Activated CD4-positive, alpha-beta memory T cell treated with anti-CD3 and anti-CD28 coated beads, Interleukin-2, amount 10 ng/mL, durations not matched to agents 7 days and 5 days (primary cell): ENCODE measurements at places on chromosomes 3 and 15.

- H3K27ac ChIP-seq, result peak overlapping the region; percentile 66
- H3K27me3 ChIP-seq, result no peaks in the 10 kb centered on the region
- no peak overlapping the region for H3K4me3 ChIP-seq
- peaks cover 23% of the 10 kb centered on the region for H3K4me1 ChIP-seq
- DNase-seq, result no peak
Measured at GRCh38 chr15:99683000-99683670, 50.1 kb downstream of the LYSMD4 start.

DNA sequence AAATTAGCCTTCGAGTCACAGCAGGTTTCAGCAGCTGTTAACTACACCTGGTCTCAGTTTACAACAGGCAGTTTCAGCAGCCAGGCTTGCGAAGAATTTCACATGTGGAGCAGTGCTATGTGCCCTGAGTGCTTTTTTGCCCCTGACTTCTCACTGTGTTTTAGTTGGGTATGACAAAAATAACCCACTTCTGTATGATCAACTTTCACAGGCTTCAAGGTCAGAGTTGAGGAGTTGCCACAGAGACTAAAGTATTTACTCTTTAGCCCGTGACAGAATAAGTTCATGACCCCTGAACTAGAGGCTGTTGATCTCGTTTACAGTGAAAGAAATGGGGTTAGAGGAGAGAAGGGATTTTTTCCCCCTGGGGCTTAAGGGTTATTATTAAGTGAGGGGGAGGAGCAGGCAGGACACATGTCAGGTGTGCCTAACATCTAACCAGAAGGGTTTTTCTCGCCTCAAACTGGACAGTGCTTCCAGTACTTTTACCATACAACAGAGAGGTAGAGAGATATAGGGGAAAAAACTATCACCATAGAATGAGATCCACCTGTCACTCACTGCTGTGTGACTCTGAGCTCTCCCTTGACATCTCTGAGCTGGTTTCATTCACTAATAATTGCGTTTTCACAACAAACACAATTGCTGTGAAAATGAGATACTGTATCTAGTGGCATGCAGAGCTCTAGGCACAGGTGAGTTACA is 14.0 kb upstream of the TOPBP1 start:
- no peak overlapping the region for H3K4me3 ChIP-seq
- no peak for DNase-seq
- no peaks in the 10 kb centered on the region for H3K36me3 ChIP-seq
- H3K27ac ChIP-seq, result no peak overlapping the region
- peaks cover 2% of the 10 kb centered on the region for H3K4me1 ChIP-seq

GRCh38 chr15:95822961-95823360 is 507.5 kb upstream of the NR2F2 start:
- H3K27me3 ChIP-seq, result no peaks in the 10 kb centered on the region
- no peaks in the 10 kb centered on the region for H3K36me3 ChIP-seq
- no peaks in the 10 kb centered on the region for H3K4me1 ChIP-seq
- H3K27ac ChIP-seq, result no peak overlapping the region
- DNase-seq, result no peak
- no peak overlapping the region for H3K4me3 ChIP-seq

DNA sequence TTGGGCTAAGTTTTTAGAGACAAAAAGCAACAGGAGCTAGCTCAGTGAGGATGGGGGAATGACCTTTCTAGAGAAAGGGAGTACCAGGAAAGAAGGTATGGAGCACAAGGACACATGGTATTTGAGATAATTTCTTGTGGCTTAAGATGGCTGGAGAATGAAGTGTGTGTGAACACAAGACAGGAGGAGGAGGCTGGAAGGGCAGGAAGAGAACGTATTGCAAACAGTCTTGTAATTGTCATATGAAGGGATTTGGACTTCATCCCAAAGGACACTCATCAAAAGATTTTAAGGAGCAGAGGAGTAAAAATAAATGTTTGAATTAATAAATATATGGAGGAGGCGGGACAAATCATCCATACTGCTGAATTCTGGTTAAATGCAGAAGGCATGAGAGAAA is 268.6 kb upstream of the NR2E3 start:
- no peaks in the 10 kb centered on the region for H3K36me3 ChIP-seq
- DNase-seq, result no peak
- H3K4me1 ChIP-seq, result no peaks in the 10 kb centered on the region
- H3K27ac ChIP-seq, result no peak overlapping the region
- no peak overlapping the region for H3K4me3 ChIP-seq

DNA sequence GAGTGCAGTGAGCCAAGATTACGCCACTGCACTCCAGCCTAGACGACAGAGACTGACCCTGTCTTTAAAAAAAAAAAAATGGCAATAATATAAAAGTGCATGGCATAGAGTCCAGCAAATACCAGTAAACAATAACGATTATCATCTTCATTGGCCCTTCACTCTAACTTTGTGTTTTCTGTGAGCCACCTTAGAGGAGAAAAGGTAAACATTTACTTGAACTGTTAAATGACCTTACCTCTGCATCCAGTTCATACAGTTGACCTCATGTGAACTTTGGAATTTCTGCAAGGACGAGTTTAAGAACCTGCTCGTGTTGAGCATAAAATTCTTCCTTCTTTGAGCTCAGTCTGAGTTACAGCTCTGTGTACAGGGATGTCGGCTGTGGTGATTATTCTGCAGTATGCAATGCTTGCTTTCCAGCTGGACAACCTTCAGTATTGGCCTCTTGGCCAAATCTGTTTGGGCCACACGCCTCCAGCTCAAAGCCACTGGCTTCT is 56.6 kb downstream of the RLBP1 start:
- H3K27ac ChIP-seq, result no peak overlapping the region
- H3K4me1 ChIP-seq, result peaks cover 13% of the 10 kb centered on the region
- H3K36me3 ChIP-seq, result peaks cover 13% of the 10 kb centered on the region
- no peak overlapping the region for H3K4me3 ChIP-seq
- no peaks in the 10 kb centered on the region for H3K27me3 ChIP-seq

- no peak for DNase-seq
- H3K4me1 ChIP-seq, result no peaks in the 10 kb centered on the region
- no peak overlapping the region for H3K4me3 ChIP-seq
- peaks cover 2% of the 10 kb centered on the region for H3K27me3 ChIP-seq
- no peaks in the 10 kb centered on the region for H3K36me3 ChIP-seq
- no peak overlapping the region for H3K27ac ChIP-seq
Measured at GRCh38 chr15:88323976-88324740, 67.6 kb upstream of the NTRK3 start.

GRCh38 chr3:48429317-48429959 is 448 bp downstream of the PLXNB1 start:
- peak; percentile 54 for DNase-seq
- peaks cover 28% of the 10 kb centered on the region for H3K36me3 ChIP-seq
- peak overlapping the region; percentile 63 for H3K4me3 ChIP-seq
- H3K4me1 ChIP-seq, result peaks cover 21% of the 10 kb centered on the region
- H3K27ac ChIP-seq, result no peak overlapping the region
- peaks cover 18% of the 10 kb centered on the region for H3K27me3 ChIP-seq

DNA sequence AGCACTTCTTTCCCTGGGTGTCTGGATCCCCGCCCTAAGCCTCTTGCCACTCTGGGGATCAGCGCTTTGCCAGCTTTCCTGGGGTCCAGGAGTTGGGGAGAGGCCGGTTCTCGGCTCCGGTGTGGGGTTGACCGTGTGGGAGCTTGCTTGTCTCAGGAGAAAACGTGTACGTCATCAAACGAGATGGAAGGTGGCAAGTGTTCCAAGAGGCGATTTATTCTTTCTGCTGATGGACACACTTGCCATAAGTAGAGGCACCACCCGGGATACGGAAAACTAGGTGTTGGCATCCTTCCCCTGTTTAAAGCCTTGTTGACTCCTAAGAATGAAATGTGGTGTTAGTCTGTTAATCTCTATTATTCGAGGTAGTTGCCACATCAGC is 295 bp downstream of the ZWILCH start:
- DNase-seq, result no peak
- H3K4me1 ChIP-seq, result peaks cover 60% of the 10 kb centered on the region

GRCh38 chr3:141178026-141178425 is 53.6 kb upstream of the PXYLP1 start:
- no peak overlapping the region for H3K27ac ChIP-seq
- DNase-seq, result no peak
- H3K4me1 ChIP-seq, result no peaks in the 10 kb centered on the region
- H3K4me3 ChIP-seq, result no peak overlapping the region
- H3K27me3 ChIP-seq, result peaks cover 17% of the 10 kb centered on the region

DNA sequence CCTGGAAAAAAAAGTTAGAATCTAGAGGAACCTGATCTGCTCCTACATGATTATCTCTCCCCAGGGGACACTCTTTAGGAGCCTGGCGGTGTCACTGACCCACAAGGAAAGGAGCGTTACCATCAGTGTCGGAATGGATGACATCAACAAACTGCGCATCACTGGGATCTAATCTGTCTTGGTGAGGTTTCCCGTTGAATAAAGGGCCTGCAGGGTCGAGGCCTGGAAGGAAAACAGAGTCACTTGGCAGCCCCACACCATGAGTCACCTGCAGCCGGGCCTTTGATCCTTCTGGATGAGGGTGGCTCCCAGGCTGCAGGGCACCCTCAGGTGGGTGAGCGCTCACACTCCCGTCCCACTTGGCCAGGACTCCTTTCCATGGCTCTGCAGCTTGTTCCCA is 25.0 kb downstream of the LIPH start:
- no peak overlapping the region for H3K27ac ChIP-seq
- no peaks in the 10 kb centered on the region for H3K36me3 ChIP-seq
- H3K4me3 ChIP-seq, result no peak overlapping the region
- DNase-seq, result no peak
- H3K27me3 ChIP-seq, result peaks cover 11% of the 10 kb centered on the region

DNA sequence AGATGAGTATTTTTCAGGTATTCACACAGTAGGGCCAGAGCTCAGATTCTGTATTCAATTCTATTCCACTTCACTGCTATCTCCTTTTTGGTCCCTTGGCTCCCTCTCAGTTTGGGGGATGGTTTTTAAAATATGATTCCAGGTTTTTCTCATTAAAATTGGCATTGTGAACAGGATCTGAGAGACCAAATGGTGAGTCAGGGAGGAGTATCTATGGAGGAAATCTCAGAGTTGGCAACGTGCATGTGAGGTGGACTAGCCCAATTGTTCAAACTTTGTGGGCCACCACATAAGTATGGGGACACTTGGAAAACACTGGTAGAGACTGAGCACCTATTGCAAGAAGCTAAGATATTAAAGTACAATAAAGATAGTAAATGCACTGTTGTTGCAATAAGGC is 53.9 kb upstream of the TTC14 start:
- H3K27ac ChIP-seq, result no peak overlapping the region
- no peaks in the 10 kb centered on the region for H3K27me3 ChIP-seq
- no peaks in the 10 kb centered on the region for H3K4me1 ChIP-seq
- H3K4me3 ChIP-seq, result no peak overlapping the region

DNA sequence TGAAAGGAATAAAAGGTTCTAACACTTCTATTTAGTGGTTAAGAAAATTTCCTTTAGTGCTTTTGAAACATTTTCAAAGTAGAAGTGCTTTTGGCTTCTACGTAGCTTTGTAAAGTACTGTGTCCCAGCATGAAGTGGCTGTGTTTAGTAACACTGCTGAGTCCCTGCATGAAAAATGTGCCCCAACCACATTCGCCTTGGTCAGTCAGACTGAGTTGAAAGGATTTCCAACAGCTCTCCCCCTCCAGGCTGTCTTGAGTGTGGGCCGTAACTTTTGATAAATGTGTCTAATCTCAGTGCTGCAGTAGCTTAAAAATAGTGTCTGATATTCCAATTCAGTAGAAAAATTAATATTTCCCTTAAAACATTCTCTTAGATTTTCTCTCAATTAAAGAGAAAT is 115.0 kb downstream of the NR1D2 start:
- DNase-seq, result no peak
- H3K4me1 ChIP-seq, result no peaks in the 10 kb centered on the region

DNA sequence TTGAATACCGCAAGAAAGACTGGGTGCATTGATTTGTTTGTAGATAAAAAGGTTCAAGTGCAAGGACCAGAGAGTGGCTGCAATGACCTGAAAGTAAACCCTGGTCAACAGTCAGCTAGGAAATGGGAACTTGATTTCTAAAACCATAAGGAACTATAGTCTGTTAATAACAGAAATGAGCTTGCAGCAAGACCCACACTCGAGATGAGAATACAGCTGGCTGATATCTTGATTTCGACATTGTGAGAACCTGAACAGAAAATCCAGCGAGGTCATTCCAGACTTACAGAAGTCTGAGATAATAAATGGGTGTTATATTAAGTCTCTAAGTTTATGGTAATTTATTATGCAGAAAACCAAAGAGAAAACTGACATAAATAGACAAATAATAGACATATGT is 177.3 kb downstream of the NFKBIZ start:
- H3K36me3 ChIP-seq, result no peaks in the 10 kb centered on the region
- DNase-seq, result no peak
- H3K27me3 ChIP-seq, result no peaks in the 10 kb centered on the region
- H3K27ac ChIP-seq, result no peak overlapping the region
- no peak overlapping the region for H3K4me3 ChIP-seq

DNA sequence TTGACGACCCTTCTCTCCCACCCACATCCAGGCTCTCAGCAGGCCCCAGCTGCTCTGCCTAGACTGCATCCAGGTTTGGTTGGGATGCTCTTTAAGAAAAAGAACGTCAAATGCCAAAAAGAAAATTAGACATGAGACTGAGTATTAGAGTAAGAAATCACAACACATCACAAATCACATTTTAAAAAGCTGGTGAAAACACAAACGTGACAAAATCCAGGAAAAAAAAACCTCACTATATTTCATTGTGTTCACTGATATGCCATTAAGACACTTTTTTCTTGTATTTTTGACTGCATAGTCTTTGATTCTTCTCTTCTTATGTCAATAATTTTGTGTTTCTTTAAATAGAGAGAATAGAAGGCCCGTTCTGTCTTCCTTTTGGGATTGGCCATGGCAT is 243.7 kb downstream of the TLE3 start:
- no peak overlapping the region for H3K4me3 ChIP-seq
- peaks cover under 1% of the 10 kb centered on the region for H3K4me1 ChIP-seq
- DNase-seq, result no peak
- H3K27ac ChIP-seq, result no peak overlapping the region
- no peaks in the 10 kb centered on the region for H3K36me3 ChIP-seq

DNA sequence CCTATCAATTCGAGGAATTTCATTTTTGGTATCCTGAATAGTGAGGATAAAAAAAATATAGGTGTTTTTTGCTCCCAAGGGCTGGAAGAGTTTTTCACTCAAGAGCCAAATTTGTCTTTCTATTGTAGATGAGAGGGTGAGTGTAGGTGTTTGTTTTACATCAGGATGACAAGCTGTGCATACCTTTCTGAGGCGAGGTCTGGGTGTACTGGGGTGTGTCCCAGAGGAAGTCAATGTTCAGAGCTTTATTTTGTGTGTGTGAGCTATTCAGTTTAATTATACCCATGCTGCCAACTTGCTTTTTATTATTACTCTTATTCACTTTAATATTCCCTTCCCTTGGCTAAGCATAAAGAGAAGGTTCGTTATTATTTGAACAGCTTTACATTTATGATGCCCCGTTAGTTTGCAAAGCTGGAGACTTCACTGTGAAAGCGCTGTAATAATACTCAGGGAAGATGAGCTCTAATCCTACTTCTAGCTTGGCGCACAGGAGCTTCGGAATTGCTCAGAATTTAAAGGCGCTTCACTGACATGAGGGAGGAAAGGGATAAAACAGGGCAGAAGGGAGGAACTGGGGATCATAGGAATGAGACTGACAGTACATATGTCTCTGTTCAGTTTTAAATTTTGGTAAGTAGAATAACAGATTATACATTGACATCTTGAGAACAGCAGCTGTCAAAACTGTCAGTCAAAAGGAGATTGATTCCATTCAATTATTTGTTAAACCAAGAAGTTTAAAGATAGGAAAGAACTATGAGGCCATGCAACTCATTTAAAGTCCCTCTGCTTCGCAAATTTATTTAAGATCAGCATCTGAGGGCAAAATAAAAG is 117.7 kb upstream of the TP63 start:
- H3K4me3 ChIP-seq, result no peak overlapping the region
- H3K4me1 ChIP-seq, result no peaks in the 10 kb centered on the region
- H3K36me3 ChIP-seq, result peaks cover 5% of the 10 kb centered on the region
- H3K27me3 ChIP-seq, result no peaks in the 10 kb centered on the region
